HT1080 (cell line): ENCODE measurements at places on chromosomes 1 and 21.
A peak's percentile ranks its signal among the peaks of the same experiment; 100 is the strongest.

- no peak for DNase-seq
Measured at GRCh38 chr1:183821309-183821888, 16.5 kb downstream of the RGL1 start.

GRCh38 chr1:234302354-234302962, 70.8 kb upstream of the COA6 start:
- DNase-seq = no peak

DNA sequence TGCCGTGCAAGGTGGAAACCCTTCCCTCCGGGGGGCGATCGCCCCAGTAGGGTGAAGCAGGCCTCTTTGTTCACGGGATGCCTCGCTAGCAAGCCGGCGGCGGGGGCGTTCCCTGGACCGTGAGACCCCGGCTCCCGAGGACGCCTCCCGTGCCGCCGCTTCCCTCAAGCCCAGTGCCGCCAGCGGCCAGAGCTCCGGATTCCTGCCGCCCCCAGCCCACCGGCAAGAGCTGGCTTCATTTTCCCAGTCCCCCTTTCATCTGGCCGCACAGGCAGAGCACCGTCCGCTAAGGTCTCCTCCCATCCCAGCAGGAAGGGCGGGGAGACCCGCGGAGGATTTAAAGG, 16.3 kb downstream of the IER5 start:
- no peak for DNase-seq

DNA sequence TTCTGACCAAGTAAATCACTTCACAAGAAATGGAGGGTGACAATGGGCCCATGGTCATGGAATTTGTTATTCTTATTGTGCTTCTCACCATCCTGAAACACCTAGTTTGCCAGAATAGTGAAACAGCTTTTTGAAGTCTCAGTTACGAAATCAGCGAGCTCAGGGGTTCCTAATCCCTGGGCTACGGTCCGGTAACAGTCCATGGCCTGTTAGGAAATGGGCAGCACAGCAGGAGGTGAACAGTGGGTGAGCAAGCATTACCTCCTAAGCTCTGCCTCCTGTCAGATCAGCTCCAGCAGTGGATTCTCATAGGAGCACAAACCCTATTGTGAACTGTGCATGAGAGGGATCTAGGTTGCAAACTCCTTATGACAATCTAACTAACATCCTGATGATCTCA, 1356.3 kb downstream of the KCNT2 start:
- no peak for DNase-seq

DNA sequence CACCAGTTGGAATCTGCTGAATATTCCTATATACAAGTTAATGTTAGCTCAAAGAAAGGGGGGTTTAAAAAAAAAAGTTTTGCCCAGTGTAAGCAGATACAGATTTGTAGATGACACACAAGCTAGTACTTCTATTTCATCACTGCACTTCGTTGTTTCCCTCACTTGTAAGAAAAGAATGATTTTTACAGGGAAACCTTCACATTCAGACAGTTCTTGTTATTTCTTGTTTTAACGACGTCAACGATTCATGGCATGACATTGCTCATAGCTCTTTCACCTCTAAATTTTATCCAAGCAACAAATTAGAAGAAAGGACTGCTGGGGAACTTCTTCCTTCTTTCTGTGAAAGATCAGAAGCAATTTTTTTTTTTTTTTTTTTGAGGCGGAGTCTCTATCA, 25.7 kb upstream of the C1orf105 start:
- DNase-seq = no peak

DNA sequence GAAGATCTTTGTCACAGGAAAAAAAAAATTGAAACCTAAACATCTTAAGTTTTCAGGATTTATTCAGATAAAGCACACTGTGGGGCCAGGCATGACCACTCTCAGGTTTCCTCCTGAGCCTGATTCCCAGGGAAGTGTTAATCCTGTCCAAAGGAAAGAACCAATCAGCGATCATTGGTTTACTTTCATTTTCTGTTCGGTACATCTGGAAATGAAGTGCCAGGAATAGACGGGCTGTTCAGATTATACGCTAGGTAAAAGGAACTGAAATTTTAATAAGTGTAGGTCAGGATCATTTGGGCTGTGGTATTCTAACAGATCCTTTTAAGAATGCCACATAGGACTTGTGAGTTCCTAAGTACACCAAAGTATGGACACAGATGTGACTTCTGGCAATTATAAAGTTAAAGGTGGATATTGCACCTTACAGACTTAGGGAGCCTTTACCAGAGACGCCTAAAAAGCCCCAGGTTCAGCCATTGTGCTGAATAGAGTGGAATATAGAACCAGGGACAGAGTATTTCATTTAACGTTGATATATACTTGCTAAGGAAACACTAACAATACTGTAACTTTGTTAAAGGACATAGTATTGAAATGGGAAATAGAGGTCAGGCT, 9.3 kb upstream of the CACYBP start:
- peak; percentile 83 for DNase-seq

GRCh38 chr1:2067981-2068380, 17.8 kb downstream of the PRKCZ start:
- DNase-seq = no peak

DNA sequence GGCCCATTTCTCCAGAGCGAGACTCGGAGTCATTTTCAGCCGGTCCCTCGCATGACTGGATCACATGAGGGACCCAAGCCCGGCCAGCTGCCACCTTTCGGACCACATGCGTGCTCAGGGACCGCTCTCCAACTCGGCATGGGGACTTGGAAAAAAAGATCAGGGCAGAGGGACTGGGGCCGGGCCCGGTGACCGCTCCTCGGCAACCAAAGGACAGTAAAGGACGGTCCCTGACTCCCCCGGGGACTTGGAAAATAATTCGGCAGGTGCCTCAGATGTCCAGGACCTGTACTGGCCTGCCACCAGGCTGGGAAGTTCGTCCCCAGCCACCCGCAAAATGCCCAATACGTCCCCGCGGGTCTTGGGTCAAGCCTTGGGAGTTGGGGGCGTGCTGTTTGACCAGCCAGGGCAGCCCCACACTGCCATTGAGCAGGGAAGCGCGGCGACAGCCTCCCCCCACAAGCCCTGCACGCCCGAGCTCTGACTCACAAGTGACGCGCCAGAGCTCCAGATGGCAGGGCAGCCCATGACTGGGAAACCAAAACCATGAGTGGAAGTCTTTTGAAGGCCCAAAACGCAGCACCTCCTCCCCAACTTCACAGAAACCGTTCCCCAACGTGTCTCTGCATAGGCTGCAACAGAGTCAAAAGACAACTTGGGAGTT, 134.5 kb downstream of the LIPI start:
- DNase-seq = no peak

- no peak for DNase-seq
Measured at GRCh38 chr1:39529901-39530535, 38.6 kb downstream of the BMP8A start.

DNA sequence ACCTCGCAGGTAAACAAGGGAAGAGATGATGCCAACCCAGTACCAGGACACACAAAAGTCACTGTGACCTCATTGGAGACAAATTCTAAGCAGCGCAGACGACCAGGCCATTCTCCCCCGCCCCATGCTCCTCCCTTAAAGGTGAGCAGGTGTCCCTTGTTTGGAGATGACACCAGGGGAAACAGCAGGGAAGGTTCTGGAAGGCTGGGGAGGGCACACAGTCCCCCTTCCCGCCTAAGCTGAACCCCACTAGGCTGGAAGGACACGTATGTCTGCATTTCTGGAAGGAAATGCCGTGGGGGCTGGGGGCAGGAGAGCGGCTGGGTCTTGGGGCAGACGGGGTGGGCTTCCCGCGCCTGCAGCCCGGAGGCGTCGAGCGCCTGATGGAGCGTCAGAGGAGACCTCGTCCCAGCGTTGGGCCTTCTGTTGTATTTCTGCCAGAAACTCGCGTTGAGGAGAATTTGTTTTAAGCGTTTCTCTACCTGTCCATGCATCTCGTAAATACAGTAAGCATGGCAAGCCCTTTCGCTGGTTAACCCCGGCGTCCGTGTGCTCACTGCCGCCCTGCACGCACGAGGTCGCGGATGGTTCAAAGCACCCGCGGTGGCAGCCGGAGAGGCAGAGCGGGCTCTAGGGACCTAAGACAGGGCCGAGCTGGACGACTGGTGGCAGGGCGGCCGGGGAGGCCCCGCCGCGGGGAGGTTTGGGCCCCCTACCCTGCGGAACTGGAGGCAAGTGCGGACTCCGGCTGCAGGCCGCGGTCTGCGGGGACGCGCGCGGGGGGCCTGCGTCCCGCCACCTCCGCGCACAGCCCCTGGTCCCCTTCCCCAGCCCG, 1.2 kb upstream of the LHX4 start:
- no peak for DNase-seq
